Stimulated activated CD4-positive, alpha-beta T cell treated with anti-CD3 and anti-CD28 coated beads, Interleukin-1b, Interleukin-23, amount 100 ng/mL, for 1 hour (primary cell): ENCODE measurements at places on chromosomes 5 and 9.
A peak's percentile ranks its signal among the peaks of the same experiment; 100 is the strongest.

DNA sequence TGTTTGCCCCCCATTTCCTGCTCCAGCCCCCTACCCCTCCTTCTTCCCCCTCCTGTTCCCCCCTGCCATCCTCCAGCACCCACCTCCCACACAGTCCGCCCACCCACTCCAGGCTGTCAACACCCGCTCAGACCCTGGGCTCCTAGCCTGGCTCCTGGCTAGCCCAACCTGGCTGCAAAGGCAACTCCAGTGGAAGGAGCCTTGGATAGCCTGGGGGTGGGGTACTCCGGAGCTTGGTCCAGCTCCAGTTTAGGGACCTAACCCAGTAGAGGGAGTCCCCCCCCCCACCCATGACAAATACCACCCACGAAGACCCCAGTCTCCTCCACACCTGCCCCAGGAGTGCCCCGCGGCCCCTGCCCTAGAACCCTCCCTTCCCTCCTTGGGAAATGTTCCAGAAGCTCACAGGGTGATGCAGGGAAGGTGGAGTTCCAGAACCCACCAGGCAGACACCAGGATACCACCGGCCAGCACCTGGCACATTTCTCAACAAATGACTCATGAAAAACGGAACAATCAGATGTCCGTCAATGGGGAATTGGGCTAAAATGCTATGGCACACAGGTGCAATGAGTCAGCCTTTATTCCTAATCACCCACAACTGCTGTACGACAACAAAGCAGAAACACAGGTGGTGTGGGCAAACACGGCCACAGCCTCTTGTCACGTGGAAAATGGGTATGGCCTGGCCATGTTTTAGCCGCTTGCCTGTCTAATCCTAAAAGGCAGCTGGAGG, 901 bp upstream of the SLC12A7 start:
- no peak for DNase-seq

GRCh38 chr5:80466669-80467485, 21.0 kb upstream of the FAM151B start:
- DNase-seq, result no peak

DNA sequence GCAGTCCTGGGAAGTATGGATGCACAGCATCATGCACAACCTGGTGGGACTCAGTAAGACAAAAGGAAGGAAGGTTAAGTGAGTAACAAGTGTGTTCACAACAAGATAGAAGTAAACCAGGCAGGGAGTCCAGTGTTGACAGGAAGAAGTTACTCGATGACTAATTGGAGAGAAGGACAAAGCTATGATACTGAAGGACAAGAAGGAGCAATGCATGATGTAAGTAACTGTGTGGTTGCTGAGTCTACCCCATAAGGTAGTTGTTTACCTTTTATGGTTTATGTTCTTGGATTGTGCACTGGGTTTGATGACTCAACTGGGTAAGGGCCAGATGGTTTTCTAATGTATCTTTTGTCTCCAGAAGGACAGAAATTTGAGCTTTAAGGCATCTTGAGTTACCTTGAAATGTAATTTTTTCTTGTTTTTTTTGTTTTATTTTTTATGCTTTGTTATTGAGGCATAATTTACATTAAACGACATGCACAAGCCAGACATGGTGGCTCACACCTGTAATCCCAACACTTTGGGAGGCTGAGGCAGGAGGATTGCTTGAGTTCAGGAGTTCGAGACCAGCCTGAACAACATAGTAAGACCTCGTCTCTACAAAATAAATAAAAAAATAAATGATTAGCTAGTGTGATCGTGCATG, 89.2 kb upstream of the CAST start:
- DNase-seq, result no peak

DNA sequence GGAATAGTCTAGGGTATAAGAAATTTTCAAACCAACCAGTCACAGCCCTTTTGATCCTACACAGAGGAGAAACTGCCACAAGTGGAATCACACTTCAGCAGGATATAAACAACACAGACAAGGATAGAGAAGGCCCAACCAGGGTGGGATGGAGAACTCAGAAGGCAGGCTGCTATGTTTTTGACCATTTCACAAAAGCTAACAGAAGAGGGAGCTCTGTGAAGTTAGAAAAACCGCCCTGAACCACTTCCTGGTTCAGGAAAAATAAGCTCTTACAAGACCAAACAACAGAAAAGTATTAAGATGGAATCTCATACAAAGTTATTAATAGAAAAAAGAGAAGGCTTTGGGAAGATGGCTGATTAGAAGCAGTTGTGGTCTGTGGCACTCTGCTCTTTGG, 960 bp upstream of the IFNB1 start:
- no peak for DNase-seq

DNA sequence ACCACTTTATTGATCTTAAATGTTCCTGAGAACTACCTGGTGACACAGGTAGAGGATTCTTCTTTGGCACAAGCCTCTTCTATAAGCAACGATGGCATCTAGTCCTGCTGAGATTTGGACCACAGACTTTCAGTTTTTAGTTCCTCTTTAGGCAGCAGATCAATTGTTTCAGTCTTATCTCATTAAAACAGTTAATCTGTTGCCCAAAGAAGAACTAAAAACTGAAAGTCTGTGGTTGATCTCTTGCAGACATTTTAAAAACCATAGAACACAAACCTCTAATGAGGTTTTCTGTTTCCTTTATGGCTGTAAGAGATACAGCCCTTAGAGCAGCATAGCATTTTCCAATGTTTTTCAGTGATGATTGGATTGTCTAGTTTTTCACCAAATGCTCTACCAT, 480.9 kb downstream of the MTRR start:
- DNase-seq, result no peak

DNA sequence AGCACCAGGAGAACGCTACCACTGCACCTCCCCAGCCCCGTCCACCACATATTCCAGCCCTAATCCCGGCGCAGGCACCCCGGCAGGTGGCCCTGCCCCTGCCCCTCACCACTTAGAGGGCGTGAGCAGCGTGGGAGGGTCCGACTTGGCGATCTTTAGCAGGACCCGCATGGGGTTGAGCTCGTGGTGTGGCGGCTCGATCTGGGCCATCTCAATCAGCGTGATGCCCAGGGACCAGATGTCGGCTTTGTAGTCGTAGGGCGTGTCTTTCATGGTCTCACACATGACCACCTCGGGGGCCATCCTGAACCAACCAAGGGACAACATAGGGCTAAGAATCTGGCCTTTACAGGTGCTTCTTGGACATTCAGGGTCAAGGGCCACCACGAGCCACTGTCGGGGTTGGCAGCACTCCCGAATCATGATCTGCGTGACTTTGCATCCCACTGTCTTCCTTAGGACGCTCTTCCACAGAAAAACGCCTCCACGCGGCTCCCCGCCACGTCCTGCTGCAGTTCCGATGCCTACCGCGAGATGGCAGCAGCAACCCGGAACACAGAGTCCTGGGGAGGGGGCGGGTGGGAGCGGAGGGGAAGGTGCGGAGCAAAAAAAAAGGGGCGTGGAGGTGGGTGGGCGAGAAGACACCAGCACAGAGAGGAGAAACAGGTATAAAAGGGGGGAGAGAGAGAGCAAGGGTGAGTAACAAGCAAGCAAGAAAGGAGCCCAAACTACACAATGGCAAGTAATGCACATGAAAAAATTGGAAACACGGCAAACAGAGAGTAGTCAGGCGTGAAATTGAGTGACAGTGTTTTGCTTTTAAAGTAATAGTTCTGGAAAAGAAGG, 81.3 kb downstream of the STK10 start:
- DNase-seq, result peak; percentile 34

DNA sequence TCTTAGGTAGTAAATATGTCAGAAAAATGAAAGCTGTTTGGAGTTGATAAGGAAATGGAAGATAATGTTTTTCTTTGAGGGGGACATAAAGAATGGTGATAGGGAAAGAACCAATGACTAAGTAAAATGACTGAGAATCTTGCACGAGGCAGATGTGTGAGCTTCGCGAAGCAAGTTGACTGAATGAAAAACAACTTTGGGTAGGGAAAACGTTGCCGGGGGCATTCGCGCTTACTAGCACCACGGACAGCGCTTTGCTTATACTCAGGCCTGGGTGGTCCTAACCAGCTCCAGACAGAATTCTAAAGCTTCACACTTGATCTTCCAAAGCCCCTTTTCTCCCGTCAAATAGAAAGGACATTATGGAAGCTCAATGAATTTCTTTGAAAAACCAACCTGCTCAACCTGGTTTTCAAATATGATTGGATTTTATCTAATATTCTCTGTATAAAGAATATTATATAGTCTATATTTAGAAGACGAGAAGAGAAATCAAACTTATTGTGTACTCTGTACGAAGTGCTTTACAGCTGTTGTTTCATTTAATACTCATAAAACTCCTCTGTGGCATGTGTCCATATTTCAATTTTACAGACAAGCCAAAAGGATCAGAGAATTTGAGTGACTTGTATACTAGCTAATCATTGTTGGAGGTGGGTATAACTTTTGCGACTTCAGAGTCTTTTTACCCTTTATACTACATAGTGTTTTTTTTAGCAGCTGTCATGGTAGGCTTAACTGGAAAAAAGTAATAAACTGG, 1.9 kb upstream of the CDKN2B start:
- no peak for DNase-seq

DNA sequence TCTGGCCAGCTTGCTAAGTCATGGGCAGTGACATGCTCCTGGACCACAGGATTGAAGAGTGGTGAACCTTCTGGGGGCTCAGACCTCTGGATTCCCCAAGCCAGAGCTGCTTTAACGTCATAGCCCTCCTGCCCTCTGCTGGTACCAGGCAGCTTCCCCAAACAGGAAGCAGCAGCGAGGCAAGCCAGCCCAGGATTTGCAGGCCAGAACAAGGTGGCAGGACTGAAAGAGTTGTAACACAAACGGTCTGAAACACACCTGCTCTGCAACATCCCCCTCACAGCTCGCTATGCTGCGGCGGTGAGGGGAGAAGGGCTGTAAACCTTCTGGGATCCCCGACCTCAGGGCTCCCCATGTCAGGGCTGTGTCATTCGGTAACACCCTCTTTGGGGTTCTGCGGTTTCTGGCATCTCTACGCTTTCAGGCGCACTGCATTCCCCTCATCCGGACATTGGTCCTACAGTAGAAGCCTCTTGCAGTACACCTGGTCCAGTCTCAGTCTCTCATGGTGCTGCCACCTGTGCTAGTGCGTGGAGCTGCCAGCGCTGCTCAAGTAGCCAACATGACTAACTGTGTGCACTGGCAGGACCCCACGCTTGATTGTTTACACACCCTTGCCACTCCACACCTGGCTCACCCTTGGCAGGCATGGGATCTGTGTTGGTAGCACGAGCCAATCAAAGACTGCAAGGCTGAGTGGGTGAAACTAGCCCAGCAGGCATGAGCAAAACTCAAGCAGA, 893.3 kb downstream of the PTPRD start:
- no peak for DNase-seq

GRCh38 chr5:151897896-151898295, 26.8 kb downstream of the GLRA1 start:
- DNase-seq, result no peak

DNA sequence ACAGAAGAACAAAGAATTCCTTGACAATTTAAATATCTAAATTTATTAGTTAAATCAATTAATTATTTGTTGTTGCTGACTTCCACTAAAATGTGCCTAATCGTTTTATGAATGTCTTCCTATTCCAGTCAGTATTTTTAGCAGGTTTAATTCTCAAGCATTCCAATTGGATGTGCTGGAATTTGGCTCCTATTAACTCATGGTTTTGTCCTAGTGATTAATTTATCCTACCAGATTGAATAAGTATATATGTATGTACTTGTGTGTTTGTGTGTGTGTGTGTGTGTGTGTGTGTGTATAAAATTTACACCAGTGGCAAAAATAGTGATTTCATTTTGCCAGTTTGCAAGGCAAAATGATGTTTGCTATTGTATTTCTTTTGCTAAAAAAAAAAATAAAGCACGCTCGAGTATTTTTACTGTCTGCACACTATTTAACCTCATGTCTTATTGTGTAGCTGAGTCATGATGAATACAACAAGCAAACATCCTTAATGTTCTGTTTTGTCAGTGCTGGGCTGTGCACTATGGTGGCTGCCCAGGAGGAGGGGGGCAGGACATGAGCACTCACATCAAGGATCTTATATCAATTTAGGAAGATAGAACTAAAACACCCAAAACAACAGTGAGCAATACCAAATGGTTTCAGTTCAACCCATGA, 375.5 kb downstream of the PDE4D start:
- DNase-seq, result no peak

DNA sequence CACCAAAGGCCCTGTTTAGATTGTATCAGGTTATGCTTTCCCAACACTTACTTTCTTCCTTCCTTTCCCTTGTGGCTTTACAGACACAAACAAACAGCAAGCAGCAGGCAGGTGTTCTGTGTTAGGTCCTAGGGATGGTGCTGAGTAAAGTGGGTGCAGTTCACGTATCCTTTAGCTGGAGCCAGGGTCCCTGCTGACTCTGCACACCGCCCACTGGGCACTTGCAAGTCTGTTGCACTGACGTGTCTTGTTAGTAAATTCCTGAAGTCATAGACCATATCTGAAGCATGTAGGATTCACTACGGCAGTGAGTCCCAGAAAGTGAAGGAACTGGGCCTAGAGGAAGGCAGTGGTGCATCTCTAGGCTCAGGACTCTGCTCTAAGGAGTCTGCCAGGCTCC, 96.5 kb downstream of the DAPK1 start:
- no peak for DNase-seq

DNA sequence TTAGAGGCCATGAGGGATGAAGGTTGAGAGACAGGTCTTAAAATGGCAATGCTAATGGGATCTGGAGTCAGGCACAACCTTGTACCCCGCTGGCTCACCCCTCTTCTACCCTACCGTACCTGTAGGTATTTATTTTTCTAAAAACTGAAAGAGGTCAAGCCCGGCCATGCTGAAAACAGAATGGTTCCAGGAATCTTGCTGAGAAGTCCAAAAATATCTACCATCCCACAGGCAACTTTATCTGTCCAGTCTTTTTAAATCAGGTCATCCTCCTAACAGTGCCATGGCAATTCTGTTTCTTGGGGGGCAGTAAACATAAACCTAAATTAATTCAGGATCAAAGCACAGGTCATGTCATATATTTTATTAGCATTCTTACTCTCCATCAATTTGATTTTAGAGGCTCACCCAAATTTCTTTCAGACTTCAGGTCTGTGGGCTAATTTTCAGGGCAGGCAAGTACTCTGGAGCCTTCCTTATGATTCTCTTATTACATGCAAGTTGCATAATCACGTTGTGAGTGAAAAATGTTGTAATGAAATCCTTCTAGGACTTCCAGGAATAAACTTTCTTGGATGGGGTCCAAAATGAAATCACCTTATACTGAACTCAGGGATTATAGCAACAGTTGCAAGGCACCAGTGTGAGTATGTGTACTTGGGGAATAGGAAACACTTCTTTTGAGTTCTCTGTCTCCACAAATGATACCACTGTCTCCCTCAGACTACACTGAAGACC, 102.7 kb upstream of the NREP start:
- DNase-seq, result no peak

DNA sequence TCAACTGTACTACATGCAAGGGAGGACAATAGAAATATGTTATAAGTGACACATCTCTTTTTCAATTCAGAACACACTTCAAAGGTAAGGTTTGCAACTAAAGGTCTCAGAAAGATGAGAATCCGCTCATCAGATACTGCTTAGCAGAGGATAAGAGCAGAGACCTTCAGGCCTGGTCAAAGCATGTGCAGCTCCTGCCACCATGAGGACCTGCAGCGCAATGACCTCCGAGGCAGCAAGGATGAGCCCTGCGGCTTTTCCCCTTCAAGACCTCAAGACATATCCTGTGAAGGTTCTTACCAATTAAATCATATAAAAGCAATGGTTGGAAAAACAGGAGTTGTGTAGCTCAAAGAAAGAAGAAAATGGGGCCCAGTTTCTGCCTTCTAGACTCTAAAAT, 135.8 kb downstream of the TRIM36 start:
- no peak for DNase-seq

GRCh38 chr5:172692981-172693380, 51.9 kb downstream of the NEURL1B start:
- DNase-seq, result no peak
